Aorta (tissue), 5 donors: ENCODE measurements at places on chromosomes 16 and 17. TPM values are rescaled to one million over a fixed set of nuclear protein-coding genes. Genes with fewer than 3 reads are reported as not detected.
A peak's percentile ranks its signal among the peaks of the same experiment; 100 is the strongest.

DNA sequence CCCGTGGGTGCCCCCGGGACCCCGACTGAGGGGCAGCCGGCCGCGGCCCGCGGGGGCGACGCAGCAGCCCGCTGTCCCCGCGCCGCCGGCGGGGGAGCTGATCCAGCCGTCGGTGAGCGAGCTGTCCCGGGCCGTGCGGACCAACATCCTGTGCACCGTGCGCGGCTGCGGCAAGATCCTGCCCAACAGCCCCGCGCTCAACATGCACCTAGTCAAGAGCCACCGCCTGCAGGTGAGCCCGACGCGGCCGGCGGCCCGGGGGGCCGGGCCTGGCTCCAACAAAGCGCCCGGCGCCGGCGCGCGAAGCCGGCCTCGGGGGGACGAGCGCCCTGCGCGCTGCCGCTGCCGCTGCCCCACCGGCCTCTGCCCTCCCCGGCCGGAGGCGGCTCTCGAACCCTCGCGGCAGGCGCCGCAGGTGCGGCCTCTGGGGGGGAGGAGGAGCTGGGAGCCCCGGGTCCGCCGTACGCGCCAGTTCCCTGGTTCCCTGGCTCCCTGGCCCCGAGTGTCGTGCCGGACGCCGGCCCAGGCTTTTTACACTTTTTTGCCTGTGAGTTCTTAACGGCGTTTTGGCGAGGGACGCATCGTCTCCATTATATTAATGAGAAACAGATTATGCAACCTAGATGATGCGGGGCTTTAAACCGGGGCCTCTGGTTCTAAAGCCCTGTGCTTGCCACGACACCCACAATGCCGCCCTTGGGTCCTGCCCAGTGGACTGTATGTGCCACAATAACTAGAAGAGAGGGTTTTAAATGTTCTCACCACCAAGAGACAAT is 521 bp downstream of the ATMIN start:
- peak; percentile 58 for DNase-seq

DNA sequence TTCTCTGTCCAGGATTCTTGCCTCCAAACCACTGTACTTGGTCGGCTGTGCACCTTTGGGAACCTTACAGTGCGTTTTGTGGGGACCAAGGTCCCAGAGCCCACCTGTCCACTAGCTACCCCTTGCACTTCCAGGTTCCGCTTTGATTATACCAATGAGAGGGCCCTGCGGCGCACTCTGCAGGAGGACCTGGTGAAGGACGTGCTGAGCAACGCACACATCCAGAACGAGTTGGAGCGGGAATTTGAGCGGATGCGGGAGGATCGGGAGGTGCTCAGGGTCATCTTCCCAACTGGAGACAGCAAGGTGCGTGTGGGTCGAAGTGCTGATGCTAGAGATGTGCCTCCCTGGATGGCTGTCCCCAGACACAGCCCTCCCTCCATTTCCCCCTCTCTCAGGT is 18.8 kb downstream of the POLR2A start:
- no peak for DNase-seq

DNA sequence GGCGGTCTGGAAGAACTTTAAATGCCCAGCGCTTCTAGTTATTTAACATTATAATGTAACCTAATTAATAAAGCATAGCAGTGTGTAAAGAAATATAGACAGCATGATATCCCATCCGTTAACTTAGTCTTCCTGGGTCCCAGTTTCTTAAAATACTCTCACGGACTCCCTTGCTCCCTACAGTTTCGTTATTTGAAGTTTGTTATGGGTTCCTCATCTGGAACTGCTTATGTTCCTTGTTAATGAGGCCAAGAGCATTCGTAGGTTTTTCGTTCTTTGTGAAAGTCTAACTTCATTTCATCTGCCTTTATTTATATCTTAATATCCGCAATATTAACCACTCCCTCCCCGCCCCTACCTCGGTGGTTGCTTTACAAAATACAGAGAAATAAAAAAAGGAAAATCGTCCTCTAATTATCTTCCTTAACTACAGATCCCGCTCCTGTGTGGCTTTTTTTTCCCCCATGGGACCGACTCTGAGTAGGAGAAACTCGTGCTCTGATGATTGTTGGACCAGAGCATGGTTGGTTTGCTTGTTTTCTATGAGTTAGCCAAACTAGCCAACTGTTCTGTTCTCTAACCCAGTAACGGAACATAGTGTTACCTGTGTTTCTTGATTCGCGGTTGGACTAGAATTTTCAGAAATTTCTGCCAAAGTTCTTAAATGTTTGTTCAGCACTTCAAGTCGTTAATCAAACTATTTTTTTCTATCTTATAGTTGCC is 863 bp downstream of the ADPRM start:
- DNase-seq, result no peak

The KRT24 gene
- polyA plus RNA-seq, result 0.25 TPM

The SYNGR2 gene
- polyA plus RNA-seq, result 91.9 TPM

DNA sequence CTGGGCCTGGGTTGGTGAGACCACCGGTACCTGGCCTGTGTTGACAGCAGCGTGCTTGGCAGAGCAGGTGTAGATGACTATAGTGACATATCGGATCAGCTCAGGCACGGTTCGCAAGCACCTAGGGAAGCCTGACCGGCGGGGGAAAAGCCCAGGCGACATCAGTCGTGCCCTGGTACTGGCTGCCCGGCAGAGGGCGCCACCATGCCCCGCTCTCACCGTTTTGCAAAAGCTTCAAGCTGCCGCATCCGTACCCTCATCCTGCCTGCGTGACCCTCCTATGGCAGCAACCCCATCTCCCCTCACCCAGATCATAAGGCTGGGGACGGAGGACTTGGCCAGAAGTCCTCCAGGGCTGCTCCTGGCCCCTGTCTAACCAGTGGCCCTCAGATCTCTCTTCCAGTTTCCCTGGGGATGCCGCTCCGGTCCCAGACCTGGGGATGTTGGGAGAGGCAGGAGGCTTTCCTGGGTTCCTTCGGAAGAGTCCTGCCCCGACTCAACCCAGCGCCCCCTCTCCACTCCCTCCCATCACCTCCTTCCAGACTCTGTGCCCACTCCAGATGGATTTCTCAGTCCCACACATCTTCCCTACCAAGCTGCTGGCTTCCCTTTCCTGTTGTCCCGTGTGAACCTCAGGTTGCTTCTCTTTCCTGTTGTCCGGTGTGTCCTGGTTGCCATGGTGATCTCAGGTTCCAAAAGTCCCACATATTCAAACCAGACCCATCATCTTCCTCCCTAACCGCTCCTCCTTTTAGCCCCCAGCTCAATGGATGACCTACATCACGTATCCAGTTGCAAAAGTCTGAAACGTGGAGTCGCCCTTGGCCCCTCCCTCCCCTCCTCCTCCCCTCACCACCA is 13.7 kb downstream of the ALOX12B start:
- DNase-seq, result peak; percentile 93

GRCh38 chr17:1490643-1491442 is 1.6 kb downstream of the MYO1C start:
- peak; percentile 83 for DNase-seq

GRCh38 chr16:28580726-28581315 is 16.0 kb downstream of the SULT1A2 start:
- no peak for DNase-seq

GRCh38 chr16:51867386-51868065 is 679.4 kb downstream of the TOX3 start:
- DNase-seq, result no peak

DNA sequence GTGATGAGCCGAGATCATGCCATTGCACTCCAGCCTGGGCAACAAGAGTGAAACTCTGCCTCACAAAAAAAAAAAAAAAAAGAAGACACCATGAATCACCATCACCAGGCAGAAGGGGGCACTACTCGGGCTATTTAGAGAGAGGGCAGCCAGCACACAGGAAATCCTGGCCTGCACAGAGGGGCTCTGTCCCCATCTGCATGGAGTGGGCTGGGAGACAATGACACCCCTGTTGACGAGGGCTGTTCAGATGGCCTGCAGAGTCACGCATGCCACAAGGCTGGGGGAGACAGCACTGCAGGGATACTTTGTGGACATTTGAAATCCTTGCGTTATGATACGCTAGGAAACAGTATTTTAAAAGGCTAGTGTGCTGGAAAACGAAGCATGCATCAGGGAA is 48.3 kb downstream of the CUEDC1 start:
- DNase-seq, result no peak

The RPL27 gene
- polyA plus RNA-seq, result 6,939 TPM

DNA sequence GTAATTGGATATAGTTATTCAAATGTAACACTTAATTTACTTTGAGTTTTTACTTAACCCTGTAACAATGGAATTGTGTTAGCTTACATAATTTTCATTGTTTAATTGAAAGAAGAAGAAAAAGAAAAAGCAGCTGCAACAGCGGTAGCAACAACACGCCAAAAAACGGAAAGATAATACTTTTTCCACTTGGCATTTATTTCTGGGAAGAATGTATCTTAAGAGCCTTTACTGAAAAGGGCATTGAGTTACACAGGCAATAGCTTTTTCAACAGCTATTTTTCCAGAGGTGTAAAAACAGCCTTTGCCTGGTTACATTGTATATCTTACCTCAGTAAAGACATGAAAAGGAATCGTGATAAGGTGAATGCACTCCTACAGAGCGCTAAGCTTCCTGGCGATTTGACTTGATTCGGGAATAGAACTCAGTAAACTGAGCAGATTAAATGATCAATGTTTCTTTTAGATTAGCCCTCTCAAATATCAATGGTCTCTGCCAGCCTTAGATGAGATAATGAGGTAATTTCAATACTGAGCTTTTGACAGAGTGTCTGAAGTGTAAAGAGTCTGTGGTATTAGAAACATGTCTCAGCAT is 311.3 kb downstream of the CDH13 start:
- no peak for DNase-seq

The TBX2 gene
- 116 TPM for polyA plus RNA-seq

The KCTD2 gene
- polyA plus RNA-seq, result 13.9 TPM

DNA sequence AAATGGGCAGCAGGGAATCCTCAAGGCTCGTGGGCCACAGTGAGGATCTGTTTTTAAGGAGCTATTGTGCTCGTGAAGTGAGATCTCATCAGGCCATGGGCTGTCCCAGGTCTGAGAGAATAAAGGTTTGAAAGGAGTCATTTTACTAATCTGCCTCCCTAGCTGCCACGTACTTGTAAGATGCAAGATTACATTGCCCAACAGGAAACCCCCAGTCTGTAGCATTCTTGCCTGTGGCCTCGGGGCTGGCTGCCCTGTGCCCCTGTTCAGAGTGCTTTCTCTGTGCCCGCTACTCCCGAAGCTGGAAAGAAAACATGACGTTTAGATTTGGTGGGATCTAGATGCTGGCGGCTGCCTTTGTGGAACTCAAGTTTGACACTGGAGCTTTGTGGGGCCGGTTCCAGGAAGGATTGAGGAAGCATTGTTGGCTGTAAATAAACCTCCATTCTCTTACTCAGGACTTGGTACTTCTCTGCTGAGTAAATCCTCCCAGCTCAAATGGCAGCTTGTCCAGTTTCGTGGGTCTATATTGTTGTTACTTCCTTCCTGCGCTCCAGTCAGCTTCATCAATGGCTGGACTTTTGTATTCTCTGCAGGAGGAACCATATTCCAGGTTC is 21.2 kb downstream of the SAP30BP start:
- peak; percentile 63 for DNase-seq

The C17orf58 gene
- 20.5 TPM for polyA plus RNA-seq

The ARHGDIG gene
- 0.75 TPM for polyA plus RNA-seq

DNA sequence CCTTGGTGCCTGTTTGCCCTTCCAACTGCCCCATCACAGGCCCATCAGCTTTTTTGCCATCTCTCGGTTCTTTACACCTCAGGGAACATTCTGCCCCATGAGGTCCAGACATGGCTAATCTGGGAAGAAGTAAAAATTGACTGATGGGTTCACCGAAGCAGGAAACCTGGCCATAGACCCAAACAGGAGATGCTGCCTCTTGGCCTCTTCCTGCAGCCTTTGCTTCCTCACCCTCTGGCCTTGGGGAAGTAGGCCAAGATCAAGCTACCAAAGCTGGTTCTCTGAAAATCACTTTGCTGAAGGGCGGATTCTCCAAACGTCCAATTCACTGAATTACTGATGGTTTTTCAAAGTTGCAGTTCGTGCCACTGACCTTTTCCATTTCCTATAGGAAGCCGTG is 56.1 kb downstream of the ARSG start:
- no peak for DNase-seq

The CA4 gene
- polyA plus RNA-seq, result 10.5 TPM

- DNase-seq, result peak; percentile 91
These were observed 9.9 kb upstream of the EDC4 start for GRCh38 chr16:67862623-67863583.

DNA sequence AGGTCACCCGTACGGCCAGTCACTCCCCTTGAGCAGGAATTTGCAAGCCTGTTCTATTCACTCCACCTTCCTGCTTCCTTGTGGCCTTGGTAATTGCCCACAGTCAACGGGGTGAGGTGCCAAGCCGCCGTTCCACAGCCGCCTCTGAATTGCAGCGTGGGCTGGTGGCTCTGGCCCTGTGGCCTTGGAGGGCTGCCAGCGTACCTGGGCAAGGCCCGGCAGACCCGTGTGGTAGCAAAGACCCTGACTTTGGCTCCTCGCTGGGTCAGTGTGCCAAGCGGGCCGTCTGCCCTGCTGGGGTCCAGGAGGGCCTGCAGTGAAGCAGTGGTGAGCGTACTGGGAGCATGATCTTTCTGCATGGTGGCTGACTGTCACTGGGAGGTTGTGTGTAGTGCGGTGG is 3.6 kb downstream of the BANP start:
- DNase-seq, result peak; percentile 68

The PRKAR1A gene
- polyA plus RNA-seq, result 97.0 TPM

GRCh38 chr17:17947966-17948365 is 24.2 kb downstream of the TOM1L2 start:
- DNase-seq, result no peak

DNA sequence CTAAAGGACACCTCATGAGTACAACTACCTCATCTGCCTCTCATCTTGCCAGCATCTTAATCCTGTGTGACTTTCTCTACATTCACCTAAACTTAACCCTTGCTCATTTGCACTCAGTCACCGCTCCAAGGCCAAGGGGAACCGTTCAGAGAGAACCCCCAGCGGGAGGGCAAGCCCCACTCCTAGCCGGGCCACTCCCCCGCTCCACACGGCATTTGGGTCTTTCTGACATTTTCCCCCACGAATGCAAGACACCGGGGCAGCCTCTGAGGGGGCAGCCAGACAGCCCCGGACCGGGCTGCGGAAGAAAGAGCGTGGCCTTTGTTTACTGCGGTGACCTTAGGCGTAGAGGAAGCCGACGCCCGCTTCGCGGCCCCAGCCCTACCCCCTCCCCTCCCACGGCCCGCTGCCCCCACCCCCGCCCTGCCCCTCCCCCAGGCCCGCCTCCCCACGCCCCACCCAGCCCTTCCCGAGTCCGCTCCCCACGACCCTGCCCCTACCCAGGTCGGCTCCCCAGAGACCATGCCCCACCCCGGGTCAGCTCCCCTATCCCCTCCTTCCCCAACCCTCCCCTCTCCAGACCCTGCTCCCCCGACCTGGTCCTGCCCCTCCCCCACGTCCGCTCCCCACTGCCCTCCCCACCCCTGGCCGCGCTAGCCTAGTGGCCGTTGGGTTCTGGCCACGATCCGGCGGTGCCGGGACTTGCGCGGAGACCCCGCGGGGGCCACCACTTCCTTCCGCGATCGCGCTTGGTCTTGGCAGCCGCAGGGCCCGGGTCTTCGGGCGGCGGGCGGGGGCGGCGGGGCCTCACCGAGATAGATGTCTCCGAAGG is 789 bp downstream of the CSNK1D start:
- peak; percentile 77 for DNase-seq

- no peak for DNase-seq
These were observed 252.4 kb downstream of the NTN1 start for GRCh38 chr17:9273428-9274391.
